Activated CD4-positive, alpha-beta memory T cell treated with anti-CD3 and anti-CD28 coated beads for 36 hours (primary cell): ENCODE measurements at places on chromosomes 12 and 14. TPM values are rescaled to one million over a fixed set of nuclear protein-coding genes. Genes with fewer than 3 reads are reported as not detected.

Gene CPSF6
- 86.6 TPM for total RNA-seq

Gene SERPINA4
- not detected for total RNA-seq

Gene MGP
- total RNA-seq, result not detected

GRCh38 chr12:13537623-13538022 lies 341.1 kb downstream of the EMP1 start:
- peaks cover 3% of the 10 kb centered on the region for H3K4me1 ChIP-seq
- peaks cover 12% of the 10 kb centered on the region for H3K27me3 ChIP-seq
- H3K36me3 ChIP-seq, result no peaks in the 10 kb centered on the region

- DNase-seq, result no peak
- H3K4me1 ChIP-seq, result peaks cover 11% of the 10 kb centered on the region
- H3K36me3 ChIP-seq, result peaks cover 9% of the 10 kb centered on the region
- H3K4me3 ChIP-seq, result no peak overlapping the region
- no peak overlapping the region for H3K27ac ChIP-seq
Observed at GRCh38 chr14:80923368-80923767, 18.2 kb downstream of the CEP128 start.

GRCh38 chr14:23033801-23034497 lies 751 bp downstream of the PSMB5 start:
- no peaks in the 10 kb centered on the region for H3K27me3 ChIP-seq
- H3K4me3 ChIP-seq, result peak overlapping the region; percentile 95
- peak overlapping the region; percentile 95 for H3K27ac ChIP-seq
- no peak for DNase-seq
- peaks cover 32% of the 10 kb centered on the region for H3K36me3 ChIP-seq

- H3K36me3 ChIP-seq, result no peaks in the 10 kb centered on the region
- peaks cover 7% of the 10 kb centered on the region for H3K27me3 ChIP-seq
- peaks cover 55% of the 10 kb centered on the region for H3K4me1 ChIP-seq
- H3K27ac ChIP-seq, result no peak overlapping the region
- DNase-seq, result no peak
Observed at GRCh38 chr14:75250800-75251199, 27.8 kb upstream of the FOS start.

- no peaks in the 10 kb centered on the region for H3K36me3 ChIP-seq
- no peaks in the 10 kb centered on the region for H3K27me3 ChIP-seq
- H3K4me1 ChIP-seq, result no peaks in the 10 kb centered on the region
- no peak overlapping the region for H3K4me3 ChIP-seq
- no peak for DNase-seq
Observed at GRCh38 chr12:96462571-96463280, 26.7 kb upstream of the CFAP54 start.

DNA sequence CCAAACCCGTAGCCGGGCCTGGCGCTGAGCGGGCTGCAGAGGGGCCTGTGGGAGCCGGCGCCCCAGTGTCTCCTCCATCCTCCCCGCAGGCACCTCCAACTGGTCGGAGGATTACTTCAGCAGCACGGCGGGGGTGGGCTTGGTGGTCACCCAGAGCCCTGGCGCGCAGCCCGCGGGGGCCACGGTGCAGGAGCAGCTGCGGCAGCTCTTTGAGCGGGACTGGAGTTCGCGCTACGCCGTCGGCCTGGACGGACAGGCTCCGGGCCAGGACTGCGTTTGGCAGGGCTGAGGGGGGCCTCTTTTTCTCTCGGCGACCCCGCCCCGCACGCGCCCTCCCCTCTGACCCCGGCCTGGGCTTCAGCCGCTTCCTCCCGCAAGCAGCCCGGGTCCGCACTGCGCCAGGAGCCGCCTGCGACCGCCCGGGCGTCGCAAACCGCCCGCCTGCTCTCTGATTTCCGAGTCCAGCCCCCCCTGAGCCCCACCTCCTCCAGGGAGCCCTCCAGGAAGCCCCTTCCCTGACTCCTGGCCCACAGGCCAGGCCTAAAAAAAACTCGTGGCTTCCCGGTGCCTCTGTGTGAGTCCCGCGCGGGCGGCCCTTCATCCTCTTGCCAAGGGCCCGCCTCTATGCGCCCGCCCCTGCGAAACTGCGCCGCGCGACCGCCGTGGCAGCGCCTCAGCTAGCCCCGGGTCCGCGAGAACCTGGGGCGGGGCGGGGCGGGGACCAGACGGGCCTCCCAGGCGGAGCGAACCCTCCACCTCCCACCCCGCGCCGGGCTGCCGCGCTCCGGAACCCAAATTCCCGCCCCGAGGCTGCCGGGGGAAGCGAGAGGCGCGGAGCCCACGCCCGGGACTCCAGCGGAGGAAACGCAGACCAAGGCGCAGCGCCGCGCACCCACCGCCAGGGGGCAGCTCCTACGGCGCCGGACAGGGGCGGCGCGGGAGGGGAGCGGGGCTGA lies 8.3 kb downstream of the PLD4 start:
- H3K36me3 ChIP-seq, result no peaks in the 10 kb centered on the region
- H3K4me1 ChIP-seq, result no peaks in the 10 kb centered on the region
- H3K27ac ChIP-seq, result no peak overlapping the region
- H3K27me3 ChIP-seq, result peaks cover 11% of the 10 kb centered on the region
- peak; percentile 89 for DNase-seq

- DNase-seq, result no peak
- peaks cover 12% of the 10 kb centered on the region for H3K36me3 ChIP-seq
- peaks cover 32% of the 10 kb centered on the region for H3K4me1 ChIP-seq
- peak overlapping the region; percentile 57 for H3K4me3 ChIP-seq
Observed at GRCh38 chr12:121241156-121241970, 31.4 kb downstream of the P2RX4 start.

DNA sequence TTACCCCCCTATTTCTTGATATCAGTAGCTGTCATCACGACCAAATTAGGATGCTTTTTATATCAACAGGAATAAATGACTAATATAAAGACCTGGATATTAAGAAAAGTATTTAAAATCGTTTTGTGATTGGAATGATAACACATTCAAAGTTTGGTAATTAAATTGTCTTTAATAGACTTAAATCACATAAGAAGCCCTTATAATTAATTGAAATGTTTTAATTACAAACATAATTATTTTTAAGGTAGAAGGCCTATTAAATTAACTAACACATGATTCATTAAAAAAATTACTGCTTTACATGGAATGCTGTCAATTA lies 412.4 kb downstream of the FUT8 start:
- no peak overlapping the region for H3K27ac ChIP-seq
- H3K36me3 ChIP-seq, result no peaks in the 10 kb centered on the region
- no peak for DNase-seq
- peaks cover 5% of the 10 kb centered on the region for H3K4me1 ChIP-seq

DNA sequence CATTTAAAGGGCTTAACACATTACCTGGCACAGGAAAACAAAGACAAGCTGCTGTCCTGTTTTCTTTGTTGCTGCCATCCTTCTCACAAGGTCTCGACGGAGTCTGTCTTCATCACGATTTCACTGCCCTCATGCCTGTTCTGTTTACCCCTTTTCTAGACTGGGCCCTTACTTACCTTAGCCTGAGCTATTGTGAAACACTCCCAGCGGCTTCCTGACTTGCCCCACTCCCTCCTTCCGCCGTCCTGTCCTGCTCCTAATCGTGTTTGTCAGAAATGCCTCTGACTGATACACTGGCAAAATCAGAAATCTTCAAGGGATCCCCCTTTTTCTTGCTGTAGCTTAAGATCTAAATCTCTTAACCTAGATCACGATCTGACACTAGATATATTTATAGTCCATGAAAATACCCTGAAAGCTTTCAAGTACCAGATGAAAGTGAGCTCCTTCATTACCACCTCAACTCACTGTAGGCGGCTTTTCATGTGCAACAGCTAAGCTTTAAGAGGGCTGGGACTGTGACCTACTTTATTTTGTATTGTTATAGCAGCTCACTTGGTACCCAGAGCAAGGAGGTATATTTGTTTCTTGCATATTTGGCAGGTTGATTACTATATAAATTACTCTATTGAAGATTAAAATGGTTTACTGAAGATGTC lies 32.1 kb downstream of the TECPR2 start:
- H3K4me1 ChIP-seq, result peaks cover 6% of the 10 kb centered on the region
- peaks cover 22% of the 10 kb centered on the region for H3K36me3 ChIP-seq
- DNase-seq, result peak; percentile 14
- H3K27ac ChIP-seq, result no peak overlapping the region
- no peak overlapping the region for H3K4me3 ChIP-seq

- no peak for DNase-seq
- no peak overlapping the region for H3K27ac ChIP-seq
- no peaks in the 10 kb centered on the region for H3K4me1 ChIP-seq
- H3K27me3 ChIP-seq, result peaks cover 2% of the 10 kb centered on the region
- H3K36me3 ChIP-seq, result no peaks in the 10 kb centered on the region
Observed at GRCh38 chr14:49194067-49194466, 392.1 kb downstream of the RPS29 start.

DNA sequence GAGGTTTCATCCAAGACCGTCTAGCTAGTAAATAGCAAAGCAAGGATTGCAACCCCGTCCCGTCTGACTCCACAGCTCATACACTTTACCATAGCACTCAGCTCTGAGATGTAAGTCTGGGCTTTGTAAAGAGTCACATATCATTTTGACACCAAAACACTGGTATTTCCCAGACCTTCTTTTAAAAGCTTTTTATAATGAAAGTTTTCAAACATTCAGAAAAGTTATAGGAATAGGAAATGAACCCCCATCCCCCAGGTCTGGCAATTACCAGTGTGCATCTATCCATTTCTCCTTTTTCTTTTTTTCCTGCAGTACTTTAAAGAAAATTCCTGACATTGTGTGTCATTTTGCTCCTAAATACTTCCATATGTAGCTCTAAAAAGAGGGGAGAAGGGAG lies 183.6 kb upstream of the CCND2 start:
- no peak overlapping the region for H3K4me3 ChIP-seq
- H3K36me3 ChIP-seq, result no peaks in the 10 kb centered on the region
- H3K27ac ChIP-seq, result no peak overlapping the region
- H3K27me3 ChIP-seq, result no peaks in the 10 kb centered on the region
- peaks cover 6% of the 10 kb centered on the region for H3K4me1 ChIP-seq
